G401 (cell line): ENCODE measurements at places on chromosomes 7 and 10. TPM values are rescaled to one million over a fixed set of nuclear protein-coding genes. Genes with fewer than 3 reads are reported as not detected.

DNA sequence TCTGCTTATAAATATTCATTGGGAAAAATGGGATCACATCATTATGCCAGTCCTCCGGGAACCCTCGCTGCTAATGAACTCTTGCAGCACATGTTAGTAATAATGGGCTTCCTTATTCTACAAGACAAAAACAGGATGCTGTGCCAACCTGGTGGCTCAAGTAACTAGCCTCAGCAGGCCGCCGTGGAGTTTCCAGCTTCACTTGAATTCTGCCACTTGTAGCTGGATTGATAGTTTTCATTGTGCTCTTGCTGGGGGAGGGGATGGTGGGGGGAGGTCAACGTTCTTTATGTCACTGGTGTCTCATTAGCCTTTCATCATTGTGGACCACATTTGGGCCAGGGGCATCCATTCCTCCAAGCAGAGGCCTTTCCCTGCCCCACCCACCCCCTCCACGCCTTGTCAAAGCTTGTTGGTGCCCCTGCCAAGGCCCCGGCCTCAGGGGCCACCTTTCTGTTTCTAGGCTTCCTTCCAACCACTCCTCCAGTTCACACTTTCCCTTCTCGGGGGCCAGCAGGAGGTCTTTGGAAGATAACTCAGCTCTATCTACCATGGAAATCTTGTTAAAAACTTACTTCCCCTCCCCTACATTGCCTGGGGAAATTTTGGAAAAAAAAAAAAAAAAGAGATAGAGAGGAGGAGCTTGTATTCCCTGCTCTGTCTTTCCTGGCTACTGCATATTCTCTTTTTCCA is 153.9 kb downstream of the BMPER start:
- peak; percentile 38 for DNase-seq

GRCh38 chr7:5470816-5471215 is 47.2 kb upstream of the TNRC18 start:
- peak; percentile 69 for DNase-seq

The CREB5 gene
- total RNA-seq: 0.12 and 0.20 TPM in 2 replicates

DNA sequence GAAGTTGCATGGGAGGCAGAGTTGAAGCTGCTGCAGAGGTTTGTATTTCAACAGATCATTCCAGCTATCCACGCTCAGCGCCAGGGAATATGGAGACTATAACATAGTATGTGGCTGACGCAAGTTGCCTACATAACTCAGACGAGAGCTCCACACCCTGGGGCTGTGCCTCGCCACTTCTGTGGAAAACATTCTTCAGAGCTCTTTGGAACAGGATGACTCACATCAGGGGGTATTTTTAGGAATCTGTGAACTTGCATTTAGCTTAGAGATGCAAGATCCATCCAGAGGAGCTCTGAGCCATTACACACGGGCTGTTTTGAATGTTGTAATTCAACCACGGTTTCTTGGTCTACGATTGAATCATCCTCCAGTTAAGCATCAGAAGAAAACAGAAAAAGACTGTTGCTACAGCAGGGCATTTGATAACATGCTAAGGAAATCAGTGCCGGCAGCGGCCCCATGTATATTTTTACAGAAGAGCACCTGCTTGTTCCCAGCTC is 481.5 kb upstream of the AKR1E2 start:
- no peak for DNase-seq

DNA sequence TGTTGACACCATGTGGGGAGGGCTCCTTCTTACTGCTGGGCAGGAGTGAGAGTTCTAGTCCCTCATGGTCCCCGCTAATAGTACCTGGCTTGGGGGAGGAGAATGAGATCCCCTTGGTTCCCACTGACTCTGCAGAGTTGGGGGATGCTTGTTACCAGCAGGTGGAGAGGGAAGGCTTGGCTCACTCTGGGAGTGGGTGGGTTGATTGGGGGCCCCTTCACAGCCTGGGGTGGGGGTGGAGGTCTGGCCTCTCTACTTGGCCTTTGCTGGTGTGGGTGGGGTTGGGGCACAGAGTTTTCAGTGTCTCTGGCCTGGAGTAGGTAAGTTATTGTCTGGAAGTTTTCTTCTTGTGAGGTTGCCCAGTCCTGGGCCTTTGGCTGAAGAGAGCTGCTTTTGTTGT is 31.9 kb downstream of the ADCY1 start:
- DNase-seq: no peak

- no peak for DNase-seq
Observed at GRCh38 chr7:140702774-140703173, 6.3 kb downstream of the NDUFB2 start.

The TSPAN13 gene
- not detected in 2 replicates for total RNA-seq

- no peak for DNase-seq
Observed at GRCh38 chr7:32658034-32658433, 162.7 kb downstream of the AVL9 start.

The PPIA gene
- total RNA-seq: 4,753 and 4,999 TPM in 2 replicates

- DNase-seq: no peak
Observed at GRCh38 chr7:131124001-131124629, 203.6 kb upstream of the MKLN1 start.

- no peak for DNase-seq
Observed at GRCh38 chr7:24587853-24588252, 14.6 kb downstream of the PALS2 start.

DNA sequence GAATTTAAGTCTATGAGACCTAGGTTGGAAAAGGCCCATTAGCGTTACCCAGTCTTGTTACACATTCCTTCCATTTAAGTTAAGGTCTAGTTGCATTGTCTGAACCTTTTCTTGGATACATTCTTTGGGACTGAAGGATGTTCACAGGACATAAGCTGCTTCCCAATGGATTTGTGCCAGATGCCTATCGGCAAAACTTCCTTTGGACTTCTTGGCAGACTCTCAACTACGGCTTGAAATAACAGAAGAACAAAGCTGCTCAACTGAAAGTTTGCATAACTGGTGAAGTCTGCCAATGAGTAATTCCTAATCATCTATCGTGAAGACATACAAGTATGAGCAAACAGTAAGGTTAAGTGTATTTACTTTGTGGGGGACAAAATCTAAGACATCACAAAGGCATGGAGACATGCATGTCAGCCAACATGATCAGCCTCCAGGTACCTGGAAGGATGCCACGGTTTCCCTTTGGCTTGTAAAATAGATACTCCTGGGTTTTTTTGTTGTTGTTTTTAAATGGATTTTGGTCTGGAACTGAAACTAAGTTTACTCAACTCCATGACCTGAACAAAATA is 35.4 kb downstream of the MALSU1 start:
- no peak for DNase-seq

The PRKAR2B gene
- 68.3 and 104 TPM in 2 replicates for total RNA-seq

DNA sequence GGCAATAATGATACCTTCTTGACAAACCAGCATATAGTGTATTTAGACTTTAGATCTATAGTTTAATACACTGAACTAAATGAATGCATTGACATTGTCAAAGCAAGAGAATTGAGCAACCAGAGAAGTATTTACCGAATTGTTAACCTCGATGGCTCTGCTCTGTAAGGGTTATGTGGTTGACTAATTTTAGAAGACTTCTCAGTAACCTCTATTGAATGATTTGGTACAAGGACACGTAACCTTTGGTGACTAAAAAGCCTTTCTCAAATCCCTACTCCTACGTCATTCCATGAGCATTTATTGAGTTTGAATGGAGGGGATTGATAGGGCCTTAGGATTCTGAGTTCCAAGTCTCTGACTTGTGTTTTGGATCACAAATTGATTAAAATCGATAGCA is 67.6 kb downstream of the MDFIC start:
- DNase-seq: no peak

The ABCC2 gene
- 1.8 and 3.7 TPM in 2 replicates for total RNA-seq

GRCh38 chr7:88244258-88244657 is 24.4 kb upstream of the SRI start:
- DNase-seq: peak; percentile 2

- no peak for DNase-seq
Observed at GRCh38 chr10:17171141-17171641, 30.3 kb downstream of the TRDMT1 start.

The CCNJ gene
- total RNA-seq: 6.2 and 8.1 TPM in 2 replicates

GRCh38 chr7:135828604-135829003 is 80.0 kb upstream of the FAM180A start:
- DNase-seq: no peak

DNA sequence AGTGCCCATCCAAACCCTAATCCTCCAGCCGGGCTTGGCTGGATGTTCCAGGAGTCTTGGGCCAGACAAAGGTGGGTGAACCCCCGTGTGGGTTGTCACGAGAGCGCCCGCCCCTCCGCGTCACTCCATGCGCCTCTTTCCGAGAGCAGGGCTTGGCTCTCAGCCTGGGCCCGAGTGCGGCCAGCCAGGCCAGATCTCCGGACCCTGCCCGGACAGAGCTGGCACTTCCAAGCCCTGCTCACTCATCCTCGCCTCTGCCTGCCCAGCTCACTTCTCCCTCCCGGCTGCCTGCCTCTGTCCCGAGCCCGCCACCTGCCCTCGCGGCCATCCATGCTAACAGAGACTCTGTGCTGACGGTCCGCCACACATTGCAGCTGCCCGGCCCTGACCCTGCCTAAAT is 34.6 kb downstream of the AGAP3 start:
- no peak for DNase-seq

The SLIT1 gene
- total RNA-seq: 0.06 and 0.20 TPM in 2 replicates

GRCh38 chr7:106795877-106796231 is 69.2 kb upstream of the PIK3CG start:
- DNase-seq: no peak

DNA sequence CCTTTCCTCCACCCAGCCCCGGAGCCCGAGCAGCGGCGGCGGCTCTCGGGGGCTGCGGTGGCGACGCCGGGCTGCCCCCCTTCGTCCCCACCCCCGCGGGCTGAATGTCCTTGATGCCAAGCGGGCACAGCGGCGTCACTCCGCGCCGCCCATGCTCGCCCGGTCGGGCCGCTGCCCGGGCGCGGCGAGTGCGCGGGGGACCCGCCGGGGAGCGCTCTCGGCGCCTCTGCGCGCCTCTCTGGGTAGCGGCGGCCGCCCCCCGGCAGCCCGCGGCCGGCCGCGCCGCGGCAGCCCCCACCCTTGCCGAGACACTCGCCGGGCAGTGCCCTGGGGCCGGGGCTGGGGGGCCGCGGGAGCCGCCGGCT is 433 bp upstream of the PLXNA4 start:
- DNase-seq: no peak

DNA sequence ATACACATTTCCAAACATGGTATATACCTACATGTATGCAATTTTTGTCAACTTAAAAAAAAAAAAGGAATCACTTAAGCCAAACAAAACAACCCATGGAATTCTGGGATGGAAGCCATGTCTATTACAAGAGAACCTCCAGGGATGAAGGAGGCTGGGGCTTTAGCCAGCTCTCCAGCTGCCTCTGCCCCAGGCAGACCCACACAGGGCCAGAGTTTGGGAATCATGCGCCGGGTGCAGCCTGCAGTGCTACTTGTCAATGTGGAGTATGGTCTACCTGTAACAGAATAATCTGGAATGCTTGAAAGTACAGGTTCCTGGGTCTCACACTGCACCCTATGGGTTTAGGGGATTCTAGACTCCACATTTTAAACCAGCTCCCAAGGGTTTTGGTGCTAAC is 10.8 kb downstream of the ATP6V0E2 start:
- no peak for DNase-seq

The GIMAP4 gene
- total RNA-seq: not detected in 2 replicates

DNA sequence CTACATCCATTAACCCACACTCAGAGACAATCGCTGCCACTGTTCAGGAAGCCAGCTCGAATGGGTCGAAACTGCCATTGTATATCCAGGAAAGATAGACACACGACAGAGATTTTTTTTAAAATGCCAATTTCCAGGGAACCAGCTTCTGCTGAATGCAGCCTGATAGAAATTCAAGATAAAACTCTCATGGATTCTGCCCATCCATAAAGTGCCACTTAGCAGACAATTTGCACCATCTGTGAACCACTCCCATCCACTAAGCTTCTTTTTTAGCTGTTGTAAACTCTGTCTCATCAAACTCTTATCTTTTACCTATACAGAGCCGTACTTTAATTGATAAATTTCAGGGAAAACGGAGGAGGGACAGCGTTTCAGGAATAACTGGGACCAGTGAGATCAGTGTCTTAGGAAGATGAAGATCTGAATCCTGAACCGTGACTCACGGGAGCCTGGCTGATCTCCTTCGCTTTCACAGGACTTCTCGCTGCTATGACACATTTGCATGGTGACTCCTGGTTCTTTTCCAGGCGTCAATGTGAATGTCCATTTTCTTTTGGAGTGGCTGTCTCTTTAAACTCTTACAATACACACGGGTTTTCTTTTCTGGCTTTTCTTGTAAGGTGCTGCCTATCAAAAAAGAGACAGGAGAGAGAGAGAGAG is 103.4 kb downstream of the FAM204A start:
- no peak for DNase-seq

GRCh38 chr7:151885202-151885580 is 8.3 kb upstream of the PRKAG2 start:
- DNase-seq: no peak
